Smooth muscle cell of the pulmonary artery (primary cell): ENCODE measurements at places on chromosomes 12 and 14. TPM values are rescaled to one million over a fixed set of nuclear protein-coding genes. Genes with fewer than 3 reads are reported as not detected.

Gene ZNF891
- total RNA-seq = 1.2 and 1.4 TPM in 2 replicates

Gene MGP
- total RNA-seq = 81.2 and 251 TPM in 2 replicates

Gene TMBIM6
- 405 and 476 TPM in 2 replicates for total RNA-seq

Gene PITPNM2
- total RNA-seq = 5.0 and 6.5 TPM in 2 replicates

Gene SLCO1B3
- 0.07 TPM in 1 of 2 replicates, not detected in the other for total RNA-seq

Gene SELPLG
- total RNA-seq = 1.8 and 2.7 TPM in 2 replicates

Gene FGF23
- not detected in 2 replicates for total RNA-seq

Gene SPTB
- 0.13 TPM in 1 of 2 replicates, not detected in the other for total RNA-seq

Gene CLEC7A
- total RNA-seq = not detected in 2 replicates

Gene TSHR
- total RNA-seq = under 0.01 TPM in 1 of 2 replicates, not detected in the other

Gene PPM1H
- 2.5 and 2.9 TPM in 2 replicates for total RNA-seq

Gene TBPL2
- not detected in 2 replicates for total RNA-seq

Gene SVOP
- not detected in 2 replicates for total RNA-seq

Gene RNASE3
- total RNA-seq = not detected in 2 replicates

Gene FLRT2
- total RNA-seq = 7.9 and 29.4 TPM in 2 replicates

Gene C1S
- total RNA-seq = 339 and 458 TPM in 2 replicates

Gene FRMD6
- 195 and 346 TPM in 2 replicates for total RNA-seq

Gene CLEC4C
- total RNA-seq = not detected in 2 replicates

Gene ACVRL1
- total RNA-seq = 6.2 and 31.9 TPM in 2 replicates

Gene ARF6
- 62.5 and 68.7 TPM in 2 replicates for total RNA-seq

Gene DCP1B
- 7.6 and 9.0 TPM in 2 replicates for total RNA-seq

Gene ADGRD1
- 1.4 and 3.1 TPM in 2 replicates for total RNA-seq

Gene VDR
- 13.0 and 13.6 TPM in 2 replicates for total RNA-seq

Gene COX6A1
- total RNA-seq = 323 and 352 TPM in 2 replicates

Gene KRT3
- not detected in 2 replicates for total RNA-seq

Gene CLEC4A
- total RNA-seq = 0.07 and 0.89 TPM in 2 replicates

Gene PLXNC1
- 1.7 and 4.8 TPM in 2 replicates for total RNA-seq
